Glutamatergic neuron (in vitro differentiated cells): ENCODE measurements at places on chromosomes 16 and 17.

DNA sequence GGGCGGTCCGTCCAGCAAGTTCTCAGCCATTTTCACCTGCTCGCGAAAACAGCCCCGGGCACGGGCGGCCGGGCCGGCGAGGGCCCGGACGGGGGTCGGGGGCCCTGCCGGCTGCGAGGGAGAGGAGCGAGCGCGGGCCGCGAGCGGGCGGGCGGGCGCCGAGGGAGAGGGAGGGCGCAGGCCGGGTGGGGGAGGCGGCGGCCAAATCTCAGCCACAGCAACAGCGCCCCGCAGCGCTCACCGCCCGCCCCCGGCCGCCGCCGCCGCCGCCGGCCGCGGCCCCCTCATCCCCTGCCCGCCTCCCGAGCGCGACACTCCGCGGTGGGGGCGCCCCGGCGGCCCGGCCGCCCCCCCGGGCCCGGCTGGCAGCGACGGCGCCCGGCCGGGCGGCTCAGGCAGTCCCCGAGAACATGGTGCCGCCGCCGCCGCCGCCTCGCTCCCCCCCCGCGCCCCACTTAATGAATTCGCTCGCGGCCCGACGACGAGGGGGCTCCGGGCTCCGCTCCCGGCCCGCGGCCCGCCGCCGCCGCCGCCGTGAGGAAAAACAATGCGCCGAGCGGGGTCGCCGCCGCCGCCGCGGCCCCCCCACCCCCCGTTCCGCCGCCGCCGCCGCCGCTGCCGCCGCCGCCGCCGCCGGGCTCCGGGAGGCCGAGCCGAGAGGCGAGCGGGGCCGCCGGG is 487 bp downstream of the CREBBP start:
- peak; percentile 82 for DNase-seq

DNA sequence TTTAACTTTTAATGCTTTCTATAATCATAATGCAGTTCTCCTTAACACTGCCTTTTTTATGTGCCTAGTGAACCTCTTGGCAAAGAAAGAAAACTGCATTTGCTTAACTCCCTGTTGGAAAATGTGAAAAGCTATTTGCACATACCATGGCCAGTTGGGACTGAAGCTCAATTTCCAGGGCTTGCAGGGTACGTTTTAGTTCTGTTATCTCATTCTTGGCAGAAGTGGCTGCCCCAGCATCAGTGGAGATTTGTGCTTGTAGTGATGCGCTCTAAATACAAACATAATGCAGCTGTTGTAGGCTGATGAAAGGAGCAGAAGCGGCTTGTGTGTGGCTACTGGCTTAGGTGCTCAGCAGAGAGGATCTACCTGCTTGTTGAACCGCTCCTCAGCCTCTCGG is 3.7 kb downstream of the KRT24 start:
- DNase-seq: no peak

DNA sequence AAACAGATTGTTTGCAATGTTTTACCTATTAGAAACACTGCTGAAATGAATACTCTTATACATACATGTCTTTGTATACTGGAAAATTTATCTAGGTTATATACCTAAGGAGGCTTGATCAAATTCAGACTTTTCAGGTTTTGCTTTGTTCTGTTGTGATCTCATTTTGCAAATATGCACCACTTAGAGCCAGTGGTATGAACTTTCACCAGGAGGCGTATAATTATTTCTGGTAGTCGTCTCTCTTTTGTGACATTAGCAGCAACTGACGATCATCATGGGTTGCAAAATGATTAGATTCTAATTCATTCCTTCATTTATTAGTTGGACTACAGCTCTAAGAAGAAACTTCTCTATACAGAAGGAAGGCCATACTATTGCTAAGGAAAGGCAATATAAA is 26.9 kb downstream of the AP1G1 start:
- no peak for DNase-seq

- peak; percentile 53 for DNase-seq
Observed at GRCh38 chr17:56834380-56835263, 671 bp downstream of the DGKE start.

DNA sequence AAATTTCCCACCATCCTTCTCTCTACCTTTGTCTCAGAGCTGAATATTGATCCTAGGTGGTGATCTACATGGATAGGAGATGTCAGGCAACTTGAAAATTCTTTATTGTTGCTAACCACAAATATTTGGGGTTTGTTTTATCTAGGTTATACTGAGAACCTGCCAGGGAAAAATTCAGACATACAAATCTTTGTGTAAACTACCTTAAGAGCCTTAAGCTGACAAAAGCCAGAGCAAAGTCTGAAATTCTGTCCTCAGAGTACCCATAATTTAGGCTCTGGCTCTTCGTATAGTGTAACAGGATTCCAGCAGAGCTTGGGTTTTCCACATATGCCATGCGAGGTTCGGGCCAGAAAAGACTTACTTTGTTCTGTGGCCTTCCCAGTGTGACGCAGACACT is 406.7 kb upstream of the MAF start:
- DNase-seq: no peak

GRCh38 chr17:8189041-8189710 is 804 bp downstream of the BORCS6 start:
- no peak for DNase-seq

DNA sequence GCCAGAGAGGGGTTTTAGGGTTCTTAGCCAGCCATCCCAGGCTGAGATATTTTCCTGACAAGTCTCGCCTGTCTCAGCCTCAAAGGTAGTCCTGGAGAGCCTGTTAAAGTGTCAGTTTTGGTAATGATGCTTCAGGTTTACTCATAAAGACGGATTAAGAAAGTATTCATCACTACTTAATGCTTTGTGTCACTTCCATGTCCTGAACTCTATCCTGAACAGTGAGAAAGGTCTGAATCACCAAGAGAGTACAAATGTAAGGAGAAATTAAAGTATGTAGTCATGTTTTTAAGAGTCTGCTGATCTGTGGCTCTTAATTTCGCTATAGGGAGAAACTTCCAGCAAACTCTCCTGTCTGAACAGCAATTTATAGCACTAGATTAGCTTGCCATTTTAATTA is 14.0 kb downstream of the RPGRIP1L start:
- no peak for DNase-seq

DNA sequence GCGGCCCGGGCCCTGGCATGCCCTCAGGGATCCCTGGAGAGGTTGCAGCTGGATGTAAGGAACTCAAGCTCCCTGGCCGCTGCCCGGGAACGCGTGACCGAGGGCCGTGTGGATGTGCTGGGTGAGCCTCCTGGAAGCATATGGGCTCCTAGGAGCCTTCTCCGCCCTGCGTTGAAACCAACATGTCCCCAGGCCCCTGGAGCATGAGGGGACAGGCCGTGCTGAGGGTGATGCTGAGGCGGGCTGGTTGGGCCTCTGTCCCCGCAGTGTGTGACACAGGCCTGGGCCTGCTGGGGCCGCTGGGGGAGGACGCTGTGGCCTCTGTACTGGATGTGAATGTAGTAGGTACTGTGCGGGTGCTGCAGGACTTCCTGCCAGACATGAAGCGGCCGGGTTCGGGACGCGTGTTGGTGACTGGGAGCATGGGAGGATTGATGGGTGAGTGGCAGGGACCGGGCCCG is 5.7 kb upstream of the HSD17B1 start:
- no peak for DNase-seq

- DNase-seq: no peak
Observed at GRCh38 chr16:79605999-79606398, 5.5 kb upstream of the MAF start.

GRCh38 chr17:14739656-14740431 is 439.0 kb downstream of the HS3ST3B1 start:
- no peak for DNase-seq

DNA sequence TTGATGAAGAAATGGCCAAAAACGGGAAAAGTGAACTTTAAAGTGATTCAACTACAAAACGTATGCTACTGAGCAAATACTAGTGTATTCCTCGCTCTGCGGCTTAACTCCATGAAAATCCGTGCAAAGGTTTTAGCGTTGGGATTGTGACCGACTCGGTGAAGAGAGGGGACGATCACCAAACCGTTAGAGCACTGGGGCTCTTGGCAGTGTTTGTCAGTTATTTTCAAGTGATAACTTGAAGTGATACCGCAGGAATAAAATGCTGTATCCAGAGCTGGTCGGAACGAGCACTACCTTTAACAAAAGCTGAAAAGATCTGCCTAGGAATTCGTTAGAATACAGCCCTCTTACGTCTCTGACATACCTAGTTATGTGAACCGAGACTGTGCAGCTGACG is 773 bp upstream of the PPM1D start:
- no peak for DNase-seq

GRCh38 chr16:48405907-48406306 is 20.7 kb upstream of the SIAH1 start:
- DNase-seq: no peak

GRCh38 chr17:3535253-3535995 is 22.2 kb downstream of the TRPV3 start:
- DNase-seq: peak; percentile 83

DNA sequence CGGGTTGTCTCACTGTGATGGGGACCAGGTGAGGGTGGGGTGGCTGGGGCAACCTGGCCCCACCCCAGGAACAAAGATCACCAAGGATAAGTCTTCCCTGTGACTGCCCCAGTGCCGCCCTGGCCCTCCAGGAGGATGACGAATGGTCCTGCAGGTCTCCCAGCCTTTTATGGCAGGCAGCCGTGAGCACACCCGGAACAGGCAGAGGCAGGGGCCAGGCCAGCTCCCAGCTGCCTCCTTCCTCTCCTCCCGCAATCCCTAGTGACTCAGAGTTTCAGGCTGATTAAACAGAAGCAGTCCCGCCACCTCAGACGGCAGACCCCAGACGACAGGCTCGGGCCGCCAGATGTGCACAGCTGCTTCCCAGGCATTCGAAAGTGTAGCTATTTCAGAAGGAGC is 13.3 kb downstream of the JUP start:
- DNase-seq: peak; percentile 72

DNA sequence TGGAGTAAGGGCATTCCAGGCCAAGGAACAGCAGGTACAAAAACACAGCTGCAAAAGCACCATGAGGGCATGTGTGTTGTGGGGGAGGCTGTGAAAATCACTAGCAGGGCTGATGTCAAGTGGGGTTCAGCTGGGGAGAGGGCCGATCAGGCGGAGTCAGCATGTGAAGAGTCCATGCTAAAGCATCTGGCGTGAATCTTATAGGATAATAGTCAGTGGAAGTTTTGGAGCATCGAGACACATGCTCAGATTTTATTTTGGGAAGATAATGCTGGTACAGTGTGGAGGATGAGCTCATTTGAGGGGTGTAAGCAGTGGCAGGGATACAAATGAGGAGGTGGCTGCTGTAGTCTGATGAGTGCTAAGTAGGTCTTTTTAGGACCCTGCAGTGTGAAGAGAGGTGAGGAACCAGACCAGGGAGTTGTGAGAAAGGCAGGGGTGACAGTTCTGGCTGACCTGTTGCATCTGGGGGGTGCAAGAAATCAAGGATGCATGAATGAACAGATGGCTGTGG is 30.3 kb downstream of the MMD start:
- DNase-seq: no peak

DNA sequence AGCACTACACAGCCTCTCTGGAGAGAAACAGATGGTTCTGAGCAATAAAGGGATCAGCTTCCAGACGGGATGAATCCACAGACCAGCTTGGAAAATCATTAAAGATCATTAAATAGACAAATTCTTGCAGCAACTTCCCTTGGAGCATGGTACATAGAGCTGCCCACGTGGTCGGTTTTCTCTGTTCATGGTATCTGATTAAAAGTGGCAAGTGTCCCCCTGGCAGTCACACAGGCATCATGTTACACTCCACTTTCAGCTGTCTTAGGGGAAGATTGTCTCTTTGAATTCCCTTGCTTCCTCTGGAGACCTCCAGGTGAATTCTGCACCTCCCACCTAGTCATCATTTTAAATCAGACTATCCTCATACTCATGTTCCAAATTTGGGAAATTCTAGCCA is 92.2 kb upstream of the CACNG3 start:
- DNase-seq: no peak

- DNase-seq: no peak
Observed at GRCh38 chr16:73389085-73389484, 341.2 kb upstream of the ZFHX3 start.

- no peak for DNase-seq
Observed at GRCh38 chr16:49780433-49780832, 75.5 kb downstream of the ZNF423 start.

GRCh38 chr17:80002690-80003490 is 32.8 kb downstream of the TBC1D16 start:
- DNase-seq: no peak

GRCh38 chr16:15854061-15854460 is 2.8 kb downstream of the MYH11 start:
- DNase-seq: no peak

DNA sequence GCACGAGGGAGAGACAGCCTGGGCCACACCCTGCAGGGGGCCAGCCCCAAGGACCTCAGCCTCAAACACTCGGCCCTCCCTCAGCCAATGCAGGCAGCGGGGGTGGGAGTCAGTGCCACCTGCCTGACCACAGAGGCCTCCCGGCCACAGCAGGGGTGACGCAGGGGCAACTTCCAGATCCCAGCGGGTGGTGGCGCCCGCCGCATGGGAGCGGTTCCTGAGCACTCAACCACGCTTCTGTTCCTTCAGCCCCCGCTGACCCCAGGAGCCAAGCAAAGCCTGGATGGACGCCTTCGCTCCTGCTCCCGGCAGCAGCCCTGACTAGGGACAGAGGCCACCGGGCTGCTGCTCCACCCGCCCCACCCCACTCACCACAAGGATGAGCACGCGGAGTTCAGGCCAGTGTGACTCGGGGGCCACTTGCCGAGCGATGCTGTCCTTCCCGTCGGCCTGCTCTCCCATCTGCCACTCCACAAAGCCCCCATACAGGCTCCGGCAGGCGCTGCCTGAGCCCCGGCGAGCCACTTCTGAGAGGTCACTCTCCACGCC is 5.0 kb upstream of the CYBA start:
- DNase-seq: no peak

DNA sequence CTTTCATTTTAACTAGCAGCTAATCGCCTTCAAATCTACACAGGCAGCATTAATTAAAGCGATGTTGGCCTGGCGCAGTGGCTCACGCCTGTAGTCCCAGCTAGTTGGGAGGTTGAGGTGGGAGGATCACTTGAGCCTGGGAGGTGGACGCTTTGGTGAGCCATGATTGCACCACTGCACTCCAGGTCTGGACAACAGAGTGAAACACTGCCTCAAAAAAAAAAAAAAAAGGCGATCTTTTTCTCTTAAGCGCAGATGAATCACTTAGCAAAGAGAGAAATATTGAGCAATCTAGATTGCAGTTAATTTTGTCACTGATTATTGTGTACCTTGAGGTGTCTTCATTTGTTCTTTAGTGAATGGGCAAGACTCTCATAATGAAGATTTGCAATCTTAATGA is 12.4 kb downstream of the SNTB2 start:
- no peak for DNase-seq

DNA sequence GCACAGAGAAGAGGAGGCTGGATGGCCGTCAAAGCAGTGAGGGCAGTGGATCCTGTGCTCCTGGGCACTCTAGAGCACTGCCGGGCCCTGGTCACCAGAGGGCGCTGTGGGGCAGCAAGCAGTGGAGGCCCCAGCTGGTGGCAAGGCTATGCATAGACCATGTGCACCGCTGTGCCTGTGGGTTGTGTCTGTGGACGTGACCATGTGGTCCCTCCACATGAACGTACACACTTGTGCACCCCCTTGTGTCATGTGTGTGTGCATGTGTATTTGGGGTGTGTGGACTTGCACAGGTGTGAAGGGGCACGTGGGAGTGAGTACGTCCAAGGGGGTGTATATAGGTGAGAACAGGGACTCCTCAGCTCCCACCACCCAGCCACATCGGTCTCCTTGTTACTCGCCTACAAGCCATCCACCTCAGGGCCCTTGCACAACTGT is 4.4 kb upstream of the MAP2K3 start:
- DNase-seq: peak; percentile 96
